Forelimb muscle (tissue), 1 donor: ENCODE measurements at places on chromosomes 2 and 18.

DNA sequence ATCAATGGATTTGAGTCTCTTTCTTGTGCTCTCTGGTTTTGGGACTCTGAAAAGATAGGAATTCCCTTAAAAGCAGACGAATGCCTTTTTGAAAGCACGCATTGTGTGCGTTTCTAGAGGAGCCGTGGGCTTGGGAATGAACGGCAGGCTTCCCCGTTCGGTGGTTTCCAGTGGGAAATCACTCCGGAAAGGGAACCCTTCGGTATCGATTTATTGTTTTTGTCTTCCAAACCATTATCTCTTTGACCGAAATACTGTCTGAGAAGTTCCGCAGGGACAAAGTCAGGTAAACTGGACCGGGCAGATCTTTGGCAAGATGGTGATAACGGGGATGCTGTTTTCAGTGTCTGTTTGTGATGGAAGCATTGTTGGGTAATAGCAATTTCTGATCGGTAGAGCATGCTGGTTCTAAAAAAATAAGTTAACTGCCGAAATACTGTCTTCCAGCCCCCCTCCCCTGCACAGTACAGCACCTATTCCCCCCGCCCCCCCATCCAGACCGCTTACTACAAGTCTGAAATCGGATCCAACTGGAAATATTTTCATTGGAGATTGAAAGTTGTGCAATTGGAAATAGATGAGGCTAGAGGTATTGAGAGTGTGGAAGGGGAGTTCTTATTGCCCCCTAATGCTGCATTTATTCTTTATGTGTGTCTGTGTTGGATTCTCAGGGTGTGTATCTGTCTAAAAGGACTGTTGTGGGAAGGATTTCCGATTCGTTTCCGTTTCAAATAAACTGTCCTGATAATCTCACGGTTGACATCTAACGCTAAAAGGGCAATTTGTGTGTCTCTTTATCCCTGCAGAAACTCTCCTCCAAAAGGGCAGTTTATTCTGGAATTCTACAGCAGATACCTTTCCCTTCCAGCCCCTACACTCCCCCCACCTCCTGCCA is 635 bp downstream of the SETBP1 start:
- no peak for DNase-seq

DNA sequence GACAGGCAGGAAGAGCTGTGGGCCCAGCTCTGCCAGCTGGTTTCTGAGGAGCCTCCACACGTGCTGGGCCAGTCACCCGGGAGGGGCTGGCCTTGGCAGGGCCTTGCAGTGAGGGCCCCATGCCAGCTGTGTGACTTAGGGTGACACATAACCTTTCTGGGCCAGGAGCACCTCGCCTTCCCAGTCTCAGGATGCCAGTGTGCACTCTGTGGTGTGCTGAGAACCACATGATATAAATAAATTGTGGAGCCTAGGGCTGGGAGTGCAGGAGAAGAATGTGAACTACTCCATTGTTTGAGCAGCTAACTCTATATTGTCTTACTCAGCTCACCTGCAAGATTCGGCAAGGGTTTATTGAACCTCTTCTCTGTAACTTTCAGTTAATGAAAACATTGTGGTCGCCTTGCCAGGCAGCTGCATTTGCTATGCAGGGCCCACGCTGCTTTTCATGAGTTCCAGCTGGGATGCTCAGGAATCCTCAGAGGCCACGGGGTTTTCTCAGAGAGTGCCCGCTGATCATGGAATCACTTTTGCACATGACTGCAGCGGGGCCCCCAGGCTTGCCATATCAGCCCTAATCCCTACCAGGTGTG is 222.3 kb downstream of the SH3RF3 start:
- no peak for DNase-seq

DNA sequence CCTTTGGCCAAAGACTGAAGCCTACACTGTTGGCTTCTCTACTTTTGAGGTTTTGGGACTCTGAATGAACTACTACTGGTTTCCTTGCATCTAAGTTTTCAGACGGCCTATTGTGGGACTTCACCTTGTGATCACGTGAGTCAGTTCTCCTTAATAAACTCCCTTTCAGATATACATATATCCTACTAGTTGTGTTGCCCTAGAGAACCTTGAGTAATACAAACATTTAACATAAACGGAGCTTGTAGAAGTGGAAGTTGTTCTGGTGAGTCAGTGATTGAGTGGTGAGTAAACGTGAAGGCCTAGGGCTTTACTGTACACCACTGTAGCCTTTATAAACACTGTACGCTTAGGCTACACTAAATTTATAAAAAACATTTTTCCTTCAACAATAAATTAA is 107.2 kb upstream of the CDH2 start:
- DNase-seq = no peak

GRCh38 chr2:38185012-38185491 is 109.1 kb upstream of the CYP1B1 start:
- no peak for DNase-seq

DNA sequence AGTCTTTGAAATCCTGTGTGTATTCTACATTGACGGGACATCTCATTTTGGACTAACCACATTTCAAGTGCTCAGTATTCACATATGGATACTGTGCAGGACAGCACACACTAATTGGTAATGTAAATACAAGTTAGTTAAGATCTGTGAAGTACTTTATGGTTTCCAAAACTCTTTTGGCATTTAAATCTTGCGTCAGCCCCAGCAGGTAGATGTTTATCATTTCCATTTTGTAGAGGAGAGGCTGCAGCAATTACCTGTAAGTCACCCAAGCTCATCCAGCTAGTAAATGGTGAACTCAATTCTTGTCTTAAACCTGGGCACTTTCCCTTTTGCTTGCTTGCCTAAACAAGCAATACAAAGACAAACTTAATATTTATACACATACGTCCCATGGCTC is 1.6 kb upstream of the NAGK start:
- no peak for DNase-seq

- DNase-seq = no peak
Measured at GRCh38 chr2:223897669-223898330, 47.3 kb downstream of the WDFY1 start.

- DNase-seq = no peak
Measured at GRCh38 chr2:120985997-120986651, 250.5 kb downstream of the GLI2 start.
